ENCODE measurements at places on chromosomes 4 and X. TPM values are rescaled to one million over a fixed set of nuclear protein-coding genes. Genes with fewer than 3 reads are reported as not detected.

Gene CCDC120
- 12.2 TPM for total RNA-seq

Gene TEX11
- not detected for total RNA-seq

Gene AFF2
- 6.2 TPM for total RNA-seq

Gene NHSL2
- total RNA-seq: 1.5 TPM

Gene NHS
- 0.36 TPM for total RNA-seq

Gene TIMP1
- 38.5 TPM for total RNA-seq

DNA sequence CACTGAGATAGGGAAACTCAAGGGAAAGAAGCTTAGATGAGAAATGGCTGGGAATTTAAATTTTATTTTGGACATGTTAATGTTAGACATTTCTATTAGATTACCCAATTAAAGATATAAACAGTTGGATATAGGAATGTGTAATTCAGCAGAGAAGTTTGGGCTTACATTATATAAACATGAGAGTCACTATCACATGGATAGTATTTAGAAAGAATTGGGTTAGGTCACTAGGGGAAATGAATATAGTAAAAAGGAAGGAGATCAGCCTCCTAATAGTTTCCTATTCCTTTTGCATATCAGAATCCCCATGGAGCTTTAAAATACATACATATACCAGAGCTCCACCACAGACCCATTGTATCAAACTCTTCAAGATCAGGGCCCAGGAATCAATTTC is 19.6 kb upstream of the CXCL5 start:
- DNase-seq: no peak
- no peaks in the 10 kb centered on the region for H3K27me3 ChIP-seq
- H3K36me3 ChIP-seq: no peaks in the 10 kb centered on the region
- H3K4me1 ChIP-seq: no peaks in the 10 kb centered on the region

DNA sequence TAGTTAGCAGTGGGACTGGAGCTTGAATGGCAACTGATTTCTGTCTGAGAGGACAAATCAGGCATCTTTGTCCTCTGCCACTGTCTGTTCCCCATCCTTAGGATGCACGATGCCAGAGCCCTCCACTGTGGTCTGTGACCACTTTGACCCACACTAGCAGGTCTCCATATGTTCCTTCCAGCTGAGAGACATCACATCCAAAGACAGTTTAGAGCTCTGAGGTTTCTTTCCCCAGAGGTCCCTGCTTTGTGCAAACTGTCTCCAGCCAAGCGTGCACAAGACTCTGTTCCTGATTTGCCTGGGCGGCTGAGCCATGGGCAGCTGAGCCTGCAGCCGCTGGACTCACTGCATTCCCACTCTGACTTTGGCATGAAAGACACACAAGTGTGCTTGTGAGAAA is 98.0 kb downstream of the PTTG2 start:
- H3K4me1 ChIP-seq: peaks cover 7% of the 10 kb centered on the region
- DNase-seq: no peak
- H3K4me3 ChIP-seq: no peak overlapping the region

DNA sequence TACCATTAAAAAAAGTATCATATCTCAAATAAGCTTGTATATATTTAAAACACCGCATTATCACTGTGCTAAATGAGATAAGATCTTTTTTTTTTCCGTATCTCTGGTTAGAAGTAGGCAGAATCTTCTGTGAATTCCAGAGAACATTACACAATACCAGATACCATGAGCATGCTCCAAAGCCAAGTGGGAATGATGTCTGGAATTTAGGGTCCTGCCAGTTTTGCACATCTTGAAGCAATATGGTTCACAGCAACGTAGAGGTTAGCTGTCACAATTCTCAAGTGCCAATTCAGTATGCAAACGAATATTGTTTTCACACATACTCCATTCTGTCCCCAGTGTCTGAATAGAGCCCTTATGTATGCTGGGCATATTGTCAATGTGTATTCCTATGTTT is 127.5 kb upstream of the NEIL3 start:
- no peaks in the 10 kb centered on the region for H3K27me3 ChIP-seq
- DNase-seq: no peak
- no peaks in the 10 kb centered on the region for H3K36me3 ChIP-seq
- H3K27ac ChIP-seq: no peak overlapping the region
- no peak overlapping the region for H3K4me3 ChIP-seq
- H3K4me1 ChIP-seq: no peaks in the 10 kb centered on the region

DNA sequence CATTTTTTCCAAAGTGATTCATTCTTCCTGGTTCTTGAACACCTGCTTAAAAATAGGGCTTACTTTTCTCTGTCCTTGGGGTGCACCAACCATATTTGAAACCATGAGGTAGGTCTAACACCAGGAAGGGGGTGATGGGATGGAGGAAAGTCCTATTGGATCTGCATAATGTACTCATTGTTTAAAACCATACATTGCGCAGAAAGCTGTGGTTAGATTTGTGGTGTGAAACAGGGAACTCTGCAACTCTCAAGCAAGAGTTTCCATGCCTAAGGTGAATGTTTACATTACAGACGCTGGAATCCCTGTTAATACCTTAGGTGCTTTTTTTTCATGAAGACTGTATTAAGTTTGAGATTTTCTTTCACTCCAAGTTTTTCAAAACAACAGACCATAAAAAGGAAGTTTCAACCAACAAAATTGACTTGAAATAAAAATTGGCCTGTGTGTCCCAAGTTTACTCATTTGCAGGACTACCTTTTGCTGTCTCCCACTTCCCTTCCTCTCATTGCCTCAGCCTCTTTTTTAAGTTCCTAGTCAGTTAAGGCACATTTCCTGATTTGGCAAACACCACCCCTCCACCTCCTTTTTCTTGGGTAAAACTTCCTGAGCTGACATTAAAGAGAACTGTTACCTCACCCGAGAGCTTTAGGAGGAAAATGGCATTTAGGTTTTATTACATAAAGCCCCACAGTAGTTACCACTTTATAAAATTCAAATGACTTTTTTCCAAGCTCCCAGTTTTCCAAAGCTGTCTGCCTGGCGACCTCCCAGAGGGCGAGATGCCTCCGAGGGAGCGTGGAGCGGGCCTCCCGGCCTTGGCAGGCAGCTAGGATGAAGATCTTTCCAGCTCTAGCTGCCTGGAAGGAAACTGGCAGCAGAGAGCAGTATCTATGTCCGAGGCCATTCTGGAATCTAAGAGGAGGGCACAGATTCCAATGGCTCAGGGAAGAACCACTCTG is 47.9 kb upstream of the RBPJ start:
- no peak overlapping the region for H3K4me3 ChIP-seq
- peaks cover 7% of the 10 kb centered on the region for H3K4me1 ChIP-seq
- H3K27ac ChIP-seq: no peak overlapping the region

- H3K27ac ChIP-seq: no peak overlapping the region
- no peaks in the 10 kb centered on the region for H3K27me3 ChIP-seq
- no peaks in the 10 kb centered on the region for H3K36me3 ChIP-seq
- DNase-seq: no peak
- H3K4me3 ChIP-seq: no peak overlapping the region
These were observed 10.6 kb upstream of the CCNG2 start for GRCh38 chr4:77146186-77147078.

- H3K36me3 ChIP-seq: no peaks in the 10 kb centered on the region
- no peak for DNase-seq
- no peaks in the 10 kb centered on the region for H3K27me3 ChIP-seq
- H3K4me1 ChIP-seq: no peaks in the 10 kb centered on the region
- no peak overlapping the region for H3K4me3 ChIP-seq
These were observed 84.9 kb upstream of the TAB3 start for GRCh38 chrX:30973784-30974427.

Measured in CD4-positive, alpha-beta T cell (primary cell).